ENCODE measurements at places on chromosomes 1 and 21.

- DNase-seq, result no peak
Observed at GRCh38 chr1:19476450-19477190, 8.7 kb downstream of the CAPZB start.

- no peak for DNase-seq
Observed at GRCh38 chr1:217274416-217274815, 356.5 kb downstream of the GPATCH2 start.

- DNase-seq, result no peak
Observed at GRCh38 chr1:160191756-160192155, 1.4 kb downstream of the CASQ1 start.

- no peak for DNase-seq
Observed at GRCh38 chr1:28136169-28136921, 40.1 kb downstream of the PTAFR start.

DNA sequence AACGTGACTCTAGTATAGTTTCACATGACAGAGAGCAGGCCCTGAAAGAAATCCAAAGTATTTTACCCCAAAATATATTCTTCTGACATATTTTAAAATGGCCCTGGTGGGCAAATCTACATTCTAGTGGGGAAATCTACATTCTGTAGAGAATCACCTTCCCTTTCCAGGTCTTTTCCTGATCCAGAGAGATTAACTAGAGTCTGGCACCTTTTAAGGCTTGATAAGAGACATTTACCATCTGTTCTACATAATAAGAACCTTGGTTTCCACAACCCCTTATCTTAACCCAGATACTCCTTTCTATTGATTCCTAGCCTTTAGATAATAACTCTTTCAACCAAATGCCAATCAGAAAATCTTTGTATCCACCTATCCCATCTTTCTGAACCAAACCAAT, 17.0 kb upstream of the L1TD1 start:
- no peak for DNase-seq

GRCh38 chr1:108669679-108670078, 8.8 kb upstream of the HENMT1 start:
- no peak for DNase-seq

DNA sequence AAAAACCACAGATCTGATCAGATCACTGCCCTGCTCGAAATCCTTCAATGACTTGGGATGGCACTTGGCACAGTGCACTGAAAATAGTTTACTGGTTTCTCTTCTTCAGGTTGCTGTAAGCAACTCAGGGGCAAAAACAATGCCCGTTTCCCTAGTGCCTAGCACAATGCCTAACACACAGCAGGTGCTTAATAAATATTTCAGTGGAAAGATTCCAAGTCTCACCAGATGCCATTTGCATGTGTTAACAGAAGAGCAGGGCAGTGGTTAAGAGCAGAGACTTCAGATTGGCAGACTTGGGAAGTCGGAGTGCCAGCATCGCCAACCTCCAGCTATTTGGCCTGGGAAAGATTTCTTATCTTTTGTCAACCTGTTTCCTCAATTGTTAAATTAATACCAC, 10.9 kb upstream of the METTL25B start:
- no peak for DNase-seq

- DNase-seq, result no peak
Observed at GRCh38 chr1:45979778-45980176, 152.7 kb downstream of the PIK3R3 start.

- no peak for DNase-seq
Observed at GRCh38 chr1:94725566-94725965, 94.6 kb upstream of the SLC44A3 start.

DNA sequence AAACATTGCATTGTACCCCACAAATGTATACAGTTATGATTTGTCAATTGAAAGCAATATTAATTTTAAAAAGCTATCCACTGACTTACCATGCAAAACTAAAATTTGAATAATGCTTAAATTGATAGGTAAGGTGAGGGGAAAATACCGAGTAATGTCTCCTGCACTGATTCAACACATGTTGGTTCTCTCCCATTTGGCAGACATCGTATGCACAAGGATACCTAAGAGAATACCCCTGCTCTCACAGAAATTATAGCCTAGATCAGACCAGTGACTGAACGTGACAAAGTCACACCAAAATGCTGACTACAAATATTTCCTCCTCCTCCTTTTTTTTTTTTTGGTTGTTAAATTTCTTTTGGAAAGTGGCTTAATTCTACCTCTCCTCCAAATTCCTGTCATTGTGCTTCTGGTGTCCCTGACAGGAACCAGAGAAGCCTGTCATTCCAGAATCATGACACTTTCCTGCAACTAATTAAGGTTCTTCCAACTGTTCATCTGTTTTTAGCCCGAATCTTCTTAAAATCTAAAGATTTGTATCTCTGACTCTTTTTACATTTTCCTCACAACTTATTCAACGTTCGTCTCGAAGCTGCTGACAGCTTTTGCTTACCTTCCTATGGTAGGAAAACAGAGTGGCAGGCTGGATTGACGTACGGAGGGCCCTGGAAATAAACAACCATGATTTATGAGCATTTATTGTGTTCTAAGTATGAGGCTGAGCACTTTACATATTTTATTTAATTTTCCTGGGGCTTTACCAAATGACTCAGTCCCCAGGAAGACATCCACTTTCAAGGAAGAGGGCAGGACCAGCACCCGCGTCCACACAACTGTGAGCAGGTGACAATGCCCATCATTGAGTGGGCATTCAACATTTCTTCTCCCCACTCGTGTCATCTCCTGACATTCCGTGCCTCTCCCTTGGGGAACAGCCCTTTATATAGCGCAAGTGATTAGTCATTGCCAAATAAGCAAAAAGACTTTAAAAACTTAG, 57.9 kb upstream of the KCNE2 start:
- no peak for DNase-seq

DNA sequence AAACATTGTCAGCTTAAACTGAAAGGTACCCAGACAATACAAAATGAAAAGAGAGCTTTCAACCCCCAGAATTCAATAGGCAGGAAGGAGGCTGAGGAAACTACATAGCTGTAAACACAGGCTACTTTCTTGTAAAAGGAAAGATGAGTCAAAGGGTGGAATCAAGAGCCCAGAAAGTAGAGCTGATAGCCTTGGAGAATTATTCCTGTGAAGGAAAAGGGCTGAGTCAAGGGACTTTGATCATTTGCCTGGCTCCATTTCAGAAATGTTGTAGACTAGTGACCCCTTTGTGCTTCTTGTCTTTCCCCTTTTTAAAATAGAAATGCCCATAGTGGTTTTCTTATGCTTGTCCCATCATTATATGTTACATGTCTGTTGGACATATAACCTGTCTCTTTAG, 597.6 kb downstream of the ADGRL2 start:
- DNase-seq, result no peak

- no peak for DNase-seq
Observed at GRCh38 chr1:164759144-164759920, 200.3 kb downstream of the PBX1 start.

DNA sequence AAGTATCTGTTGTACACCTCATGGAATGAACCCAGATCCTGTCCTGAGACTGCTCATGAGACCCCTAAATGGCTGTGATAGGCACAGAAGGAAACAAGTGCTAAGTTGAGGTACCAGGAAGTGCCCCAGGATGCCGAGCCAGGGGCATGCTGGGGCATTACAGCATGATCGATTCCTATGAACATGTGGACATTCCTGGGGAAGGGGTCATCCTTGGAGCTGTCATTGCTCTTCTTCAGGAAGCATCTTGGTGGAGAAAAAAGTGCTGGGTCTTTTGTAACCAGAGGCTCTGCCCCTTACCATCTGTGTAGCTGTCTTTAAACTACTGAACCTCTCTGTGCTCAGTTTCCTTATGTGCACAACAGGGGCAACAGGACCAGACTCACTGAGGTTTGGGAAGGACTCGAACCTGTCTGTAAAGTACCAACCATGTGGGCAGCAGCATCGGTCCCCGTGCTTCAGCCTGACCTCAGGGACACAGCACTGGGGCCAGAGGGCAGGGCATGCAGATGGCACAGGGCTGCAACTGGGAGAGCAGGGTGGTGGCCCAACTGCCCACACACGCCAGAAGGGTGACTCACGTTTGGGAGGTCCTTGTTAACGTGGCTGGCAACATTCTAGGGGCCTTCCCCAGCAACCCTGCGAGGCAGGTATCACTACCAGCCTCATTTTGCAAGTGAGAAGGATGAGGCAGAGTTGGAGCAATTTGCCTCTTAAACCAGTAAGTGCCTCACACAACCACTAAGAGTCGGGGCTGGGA, 142.3 kb upstream of the EDN2 start:
- peak; percentile 48 for DNase-seq

GRCh38 chr1:27331922-27332321, 9.9 kb upstream of the SYTL1 start:
- DNase-seq, result no peak

GRCh38 chr1:26403656-26404055, 7.0 kb upstream of the LIN28A start:
- DNase-seq, result no peak

GRCh38 chr1:163535807-163536206, 214.1 kb downstream of the NUF2 start:
- DNase-seq, result no peak

DNA sequence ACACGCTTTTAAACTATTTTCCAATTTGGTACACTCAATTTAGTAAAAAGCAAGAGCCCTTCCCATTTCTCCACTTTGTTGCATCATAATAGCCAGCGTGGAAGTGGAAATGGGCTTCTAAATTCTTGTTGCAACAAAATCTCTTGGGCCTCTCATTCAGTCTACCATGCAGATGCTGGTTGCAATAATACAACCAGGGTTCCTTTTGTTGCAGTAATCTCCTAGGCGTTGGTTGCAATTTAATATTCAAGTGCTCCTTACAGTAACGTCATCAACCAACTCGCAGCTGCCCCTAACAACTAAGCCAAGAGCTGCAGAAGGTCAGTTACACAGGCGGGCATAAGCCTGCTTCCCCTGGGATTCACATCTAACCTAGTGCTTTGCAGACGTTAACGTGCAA, 2.7 kb upstream of the HDGF start:
- no peak for DNase-seq

DNA sequence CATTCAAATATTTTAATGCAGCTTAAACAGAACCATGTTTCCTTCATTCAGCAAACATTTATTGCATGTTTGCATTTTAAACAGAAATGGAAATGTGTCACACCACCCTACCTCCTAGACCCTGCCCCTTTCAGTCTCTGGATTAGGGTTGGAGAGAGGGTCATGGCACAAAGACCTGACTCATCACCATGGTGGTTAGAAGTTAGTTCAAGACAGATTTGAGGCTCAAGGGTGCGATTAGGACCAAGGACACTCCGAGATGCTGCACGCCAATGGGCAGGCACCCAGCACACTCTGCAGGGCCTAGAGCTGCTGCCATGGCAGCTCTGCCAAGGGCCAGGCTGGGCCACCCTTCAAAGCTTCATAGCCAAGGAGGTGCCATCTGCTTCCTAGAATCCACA, 86.9 kb downstream of the NAV1 start:
- DNase-seq, result no peak

GRCh38 chr1:215003686-215004085, 78.9 kb upstream of the KCNK2 start:
- no peak for DNase-seq

DNA sequence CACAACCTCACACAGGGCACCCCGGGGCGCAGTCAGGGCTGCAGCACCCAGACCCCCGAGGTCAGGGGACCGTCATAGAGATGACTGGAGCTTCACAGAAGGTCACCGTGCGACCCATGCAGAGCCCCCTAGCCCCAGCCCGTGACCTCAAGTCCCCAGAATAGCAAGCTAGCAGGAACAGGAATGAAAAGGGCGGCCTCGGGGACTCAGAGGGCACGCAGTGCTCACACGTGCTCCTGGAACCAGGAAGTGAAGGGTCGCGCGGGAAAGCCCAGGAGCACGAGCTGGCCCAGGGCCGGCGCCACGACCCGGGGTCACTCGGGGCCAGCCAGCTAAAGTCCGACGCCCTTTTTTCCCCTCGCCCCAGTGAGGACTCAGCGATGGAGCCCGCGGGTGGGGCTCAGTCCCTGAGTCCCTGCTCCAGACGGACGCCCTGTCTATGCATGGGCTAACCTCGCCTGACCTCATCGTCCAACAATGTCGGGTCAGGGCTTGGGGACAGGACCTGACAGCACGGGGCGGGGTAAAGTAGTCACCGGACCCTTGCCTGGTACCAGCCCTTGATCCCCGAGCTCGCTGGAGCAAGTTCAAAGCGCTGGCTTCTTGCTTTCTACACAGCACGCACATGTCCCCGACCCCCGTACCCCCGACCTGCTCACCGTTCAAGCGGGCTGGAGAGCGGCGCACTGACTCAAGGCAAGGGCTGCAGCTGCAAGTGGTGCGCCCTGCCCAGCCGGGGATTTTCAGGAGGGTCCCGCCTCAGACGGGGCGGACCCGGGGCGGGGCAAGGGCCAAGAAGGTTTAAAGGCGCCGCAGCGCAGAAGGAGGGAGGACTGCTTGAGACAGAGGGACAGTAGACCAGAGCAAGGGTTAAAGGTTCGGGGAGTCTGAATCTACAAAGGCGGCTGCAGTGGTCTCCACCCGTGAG, at the start of gene TAGLN2:
TAGLN2 (minus strand) TSS at position 717 of the 928 bp plus-strand sequence. CDS start 4,998 bp downstream, outside the sequence.
- DNase-seq, result peak; percentile 81

DNA sequence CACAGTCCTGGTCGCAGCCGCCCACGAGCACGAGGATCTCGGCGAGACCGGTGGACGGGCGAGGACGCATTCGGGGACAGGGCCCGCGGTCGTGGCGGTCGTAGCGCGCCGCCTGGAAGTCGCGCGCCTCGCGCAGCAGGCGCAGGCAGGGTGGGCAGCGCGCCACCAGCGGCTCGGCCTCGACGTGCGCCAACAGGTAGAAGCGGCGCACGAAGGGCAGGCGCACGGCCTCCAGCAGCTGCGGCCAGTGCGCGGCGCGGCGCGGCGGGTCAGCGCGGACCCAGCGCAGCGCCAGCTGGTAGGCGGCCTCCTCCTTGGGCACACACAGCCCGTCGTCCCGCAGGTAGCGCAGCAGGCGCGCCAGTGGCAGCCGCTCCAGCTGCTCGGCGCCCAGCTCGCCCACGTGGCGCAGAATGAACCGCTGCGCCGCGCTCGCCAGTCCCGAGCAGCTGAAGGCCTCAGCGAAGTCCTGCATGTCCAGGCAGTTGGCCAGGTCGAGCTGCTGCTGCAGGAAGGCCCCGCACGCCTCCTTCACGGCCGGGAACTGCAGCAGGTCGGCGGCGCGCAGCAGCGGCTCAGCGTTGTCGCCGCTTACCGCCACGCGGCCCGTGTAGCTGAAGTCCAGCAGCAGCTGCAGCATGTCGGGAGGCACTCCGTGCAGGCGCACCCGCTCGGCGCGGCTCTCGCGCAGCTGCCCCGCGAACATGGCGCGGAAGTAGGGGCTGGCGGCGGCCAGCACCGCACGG, 573 bp downstream of the KLHL21 start:
- DNase-seq, result no peak

DNA sequence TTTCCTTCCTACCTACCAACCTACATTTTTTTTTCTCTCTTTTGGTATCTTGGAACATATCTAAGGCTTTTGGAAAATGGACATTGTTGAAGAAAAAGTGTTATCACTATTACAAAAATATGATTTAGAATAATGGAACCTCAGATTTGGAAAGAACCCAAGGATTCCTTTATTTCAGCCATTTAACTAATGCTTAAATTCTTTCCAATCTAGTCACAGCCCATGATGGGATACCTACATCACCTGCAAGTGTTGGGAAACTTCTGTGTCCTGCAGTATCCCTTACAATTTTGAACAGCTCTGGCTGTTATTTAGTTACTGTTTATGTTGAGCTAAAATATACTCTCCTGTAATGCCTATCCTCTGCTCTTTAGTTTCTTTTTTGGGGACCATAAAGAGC, 22.3 kb upstream of the APOBEC4 start:
- DNase-seq, result no peak
